Stimulated activated CD4-positive, alpha-beta T cell treated with anti-CD3 and anti-CD28 coated beads, Interleukin-1b, Interleukin-23, amount 100 ng/mL, for 1 hour (primary cell): ENCODE measurements at places on chromosomes 12 and 14.

GRCh38 chr12:73277971-73278370 lies 1005.8 kb downstream of the TRHDE start:
- DNase-seq: no peak

DNA sequence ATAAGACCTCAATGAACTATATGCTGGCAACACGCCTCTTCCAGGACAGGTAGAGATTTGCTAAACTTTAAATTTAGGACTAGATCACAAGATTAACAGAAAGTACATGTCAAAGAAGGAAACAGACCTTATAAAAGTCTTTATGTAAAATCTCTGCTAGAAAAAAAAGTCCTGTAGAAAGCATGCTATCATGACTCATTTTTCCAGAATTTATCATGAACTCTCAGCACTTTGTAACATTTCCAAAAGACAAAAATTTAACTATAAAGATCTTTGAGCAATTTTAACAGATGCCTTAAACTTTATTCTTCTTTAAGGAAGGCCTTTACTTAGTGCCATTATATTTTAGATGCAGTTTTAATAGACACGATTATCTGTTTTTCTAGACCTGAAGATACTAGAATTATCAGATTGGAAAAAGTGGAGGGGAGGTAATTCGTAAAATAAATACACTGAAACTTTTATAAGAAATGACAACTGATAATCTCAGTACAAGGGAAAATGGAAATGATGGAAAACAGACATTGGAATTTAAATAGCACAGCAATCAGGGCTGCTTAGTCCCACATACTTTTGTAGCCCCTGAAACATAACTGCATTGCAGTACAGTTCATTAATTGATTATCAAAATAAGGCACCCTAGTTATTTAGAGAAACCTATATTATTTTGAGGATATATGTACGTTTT lies 92.0 kb downstream of the TTLL5 start:
- no peak for DNase-seq

GRCh38 chr12:126160912-126161311 lies 1095.7 kb downstream of the AACS start:
- DNase-seq: no peak

- DNase-seq: no peak
Measured at GRCh38 chr12:19953734-19954133, 414.6 kb upstream of the PDE3A start.

GRCh38 chr14:56751471-56751870 lies 58.8 kb downstream of the OTX2 start:
- no peak for DNase-seq

GRCh38 chr14:95420060-95420459 lies 96.4 kb downstream of the SYNE3 start:
- DNase-seq: no peak

DNA sequence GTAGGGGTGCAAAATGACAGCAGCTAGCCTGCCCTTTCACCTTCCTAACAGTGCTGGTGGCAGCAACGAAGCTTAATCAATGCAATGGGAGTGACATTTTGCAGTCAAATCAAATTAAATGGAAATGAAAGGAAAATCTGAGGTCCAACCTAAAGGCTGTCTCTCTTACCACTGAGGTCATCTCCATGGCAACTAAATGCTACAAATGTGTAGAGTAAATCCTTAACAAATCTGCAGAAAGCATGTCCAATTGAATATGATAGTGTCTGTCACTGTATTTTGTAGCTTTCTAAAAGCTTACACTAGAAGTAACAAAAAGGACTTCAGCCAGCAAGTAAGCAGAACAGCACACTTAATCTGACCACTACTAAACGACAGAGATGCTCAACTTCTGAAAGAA lies 488.8 kb downstream of the BCAT1 start:
- DNase-seq: no peak

- no peak for DNase-seq
Measured at GRCh38 chr12:6753772-6754356, 923 bp upstream of the MLF2 start.

DNA sequence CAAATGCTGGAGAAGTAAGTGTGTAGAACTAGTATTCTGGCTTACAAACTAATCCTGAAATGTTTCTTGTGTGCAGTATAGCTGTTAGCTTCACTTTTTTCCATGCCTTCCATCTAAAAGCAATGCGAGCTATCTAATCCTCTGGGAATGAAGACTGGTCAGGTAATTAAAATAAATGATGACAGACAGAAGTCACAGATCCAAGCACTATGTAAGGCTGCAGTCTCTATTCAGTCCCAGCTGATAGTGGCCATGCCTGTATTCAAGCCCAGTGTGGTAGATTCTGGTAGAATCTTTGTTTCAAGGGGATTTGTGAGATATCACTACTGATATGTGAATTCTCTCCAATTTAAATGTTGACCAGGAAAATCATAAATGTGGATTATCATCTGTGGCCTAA lies 637.2 kb downstream of the TMTC2 start:
- DNase-seq: no peak

DNA sequence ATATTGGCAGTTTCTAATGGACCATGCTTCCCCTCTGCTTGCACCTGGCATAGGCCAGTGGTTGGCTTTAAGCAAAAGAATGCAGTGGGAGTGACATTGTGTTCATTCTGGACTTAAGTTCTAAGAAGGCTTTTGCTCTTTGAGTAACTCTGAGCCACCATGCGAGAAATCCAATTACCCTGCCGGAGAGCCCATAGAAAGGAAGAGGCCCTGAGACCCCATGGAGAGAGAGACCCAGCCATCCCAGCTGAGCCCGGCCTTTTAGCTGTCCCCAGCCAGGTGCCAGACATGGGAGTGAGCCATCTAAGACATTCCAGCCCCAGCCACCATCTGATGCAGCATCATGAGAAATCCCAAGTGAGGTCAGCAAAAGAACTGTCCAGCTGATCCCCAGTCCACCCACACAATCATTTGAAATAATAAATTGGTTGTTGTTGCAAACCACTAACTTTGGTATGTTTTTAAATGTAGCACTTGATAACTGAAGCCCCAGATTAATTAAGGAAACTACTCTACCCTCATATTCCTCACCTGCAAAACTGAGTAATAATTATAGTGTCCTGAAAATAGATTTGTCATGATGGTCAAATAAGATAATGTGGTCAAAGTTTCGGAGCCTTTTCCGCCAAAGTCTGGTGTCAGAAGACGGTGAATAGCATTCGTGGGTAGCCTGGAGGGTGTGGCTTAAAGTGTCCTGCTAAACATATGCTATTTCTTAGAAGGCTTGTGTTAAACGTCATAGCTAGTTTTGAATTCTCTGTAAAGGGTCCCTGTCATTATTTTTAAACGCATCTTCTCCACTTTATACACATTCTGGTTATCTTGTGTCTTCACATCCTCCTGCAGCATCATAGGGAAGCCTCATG lies 166.6 kb upstream of the PELI2 start:
- DNase-seq: no peak

GRCh38 chr12:84502907-84503787 lies 409.5 kb downstream of the SLC6A15 start:
- no peak for DNase-seq

- no peak for DNase-seq
Measured at GRCh38 chr12:94790370-94790769, 140.0 kb upstream of the TMCC3 start.

DNA sequence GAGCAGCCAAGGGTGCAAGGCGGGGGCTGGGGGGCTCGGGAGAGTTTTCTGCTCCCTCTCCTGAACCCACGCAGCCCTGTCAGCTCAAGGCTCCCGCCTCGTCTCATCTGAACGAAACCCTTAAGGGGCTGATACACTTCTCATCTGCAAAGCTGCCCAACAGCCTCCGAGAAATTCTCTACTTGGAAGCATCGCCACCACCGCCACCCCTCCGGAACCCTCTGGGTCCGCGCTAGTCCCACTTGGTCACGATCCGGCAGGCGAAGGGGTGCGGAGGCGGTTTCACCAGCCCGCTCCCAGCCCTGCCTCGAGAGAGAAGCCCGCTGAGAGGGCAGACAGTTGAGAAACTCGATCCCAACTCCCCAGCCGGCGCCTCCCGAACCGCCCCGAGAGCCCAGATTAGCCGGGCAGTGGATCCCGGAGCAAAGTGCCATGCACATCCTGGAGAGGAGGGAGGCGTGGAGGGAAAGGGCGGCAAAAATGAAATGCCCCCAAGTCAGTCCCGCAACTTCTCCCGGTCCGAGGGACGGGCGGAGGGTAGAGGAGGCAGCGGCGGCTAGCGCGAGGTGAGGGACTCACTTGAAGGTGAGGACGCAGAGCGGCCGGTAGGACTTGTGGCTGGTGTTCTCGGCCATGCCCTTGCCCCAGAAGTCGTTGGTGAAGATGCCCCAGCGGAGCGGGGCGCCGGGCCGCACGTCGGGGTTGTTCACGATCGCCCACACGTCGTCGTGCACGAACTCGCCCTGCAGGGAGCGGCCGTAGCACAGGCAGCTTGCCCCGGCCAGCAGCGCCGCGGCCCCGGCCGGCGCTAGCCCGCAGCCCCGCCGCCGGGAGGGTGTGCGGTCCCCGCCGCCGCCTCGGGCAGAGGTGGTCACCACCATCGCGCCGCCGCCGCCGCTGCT lies 620 bp downstream of the TMTC1 start:
- DNase-seq: no peak

GRCh38 chr14:94682736-94683135 lies 70.5 kb downstream of the SERPINA3 start:
- DNase-seq: no peak

- no peak for DNase-seq
Measured at GRCh38 chr12:32451816-32452215, 52.5 kb downstream of the FGD4 start.

GRCh38 chr12:88501972-88502938 lies 78.0 kb downstream of the KITLG start:
- no peak for DNase-seq

- no peak for DNase-seq
Measured at GRCh38 chr12:68899251-68899771, 33.7 kb downstream of the CPM start.

DNA sequence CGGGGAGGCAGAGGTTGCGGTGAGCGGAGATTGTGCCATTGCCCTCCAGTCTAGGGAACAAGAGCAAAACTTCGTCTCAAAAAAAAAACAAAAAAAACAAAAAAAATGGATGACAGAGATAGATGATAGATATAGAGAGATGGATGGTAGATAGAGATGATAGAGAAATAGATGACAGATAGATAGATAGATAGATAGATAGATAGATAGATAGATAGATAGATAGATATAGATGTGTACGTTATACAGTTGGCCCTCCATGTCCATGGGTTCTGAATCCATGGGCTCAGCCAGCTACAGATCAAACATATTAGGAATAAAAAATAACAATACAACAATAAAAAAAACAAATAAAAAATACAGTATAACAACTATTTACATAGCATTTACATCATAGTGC lies 12.8 kb upstream of the SLC25A3 start:
- DNase-seq: no peak

GRCh38 chr14:88614218-88614907 lies 51.5 kb downstream of the ZC3H14 start:
- no peak for DNase-seq

DNA sequence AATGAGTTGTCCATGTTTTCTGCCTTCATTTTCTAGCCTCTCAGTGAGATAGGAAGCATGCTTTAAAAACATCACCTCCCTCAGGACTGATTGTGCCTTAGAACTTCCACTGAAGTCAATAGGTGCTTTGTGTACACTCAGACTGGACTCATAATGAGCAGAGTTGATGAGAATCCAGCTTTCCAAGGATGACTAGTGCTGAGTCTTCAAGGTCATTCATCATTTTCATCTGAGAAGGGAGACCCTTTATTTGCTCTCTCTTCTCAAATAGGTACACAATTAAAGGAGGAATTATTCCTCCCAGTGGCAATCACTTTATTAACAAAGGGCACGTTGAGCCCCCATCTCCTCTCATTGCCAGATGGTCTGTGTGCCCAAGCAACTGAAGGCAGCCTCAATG lies 210.9 kb upstream of the PRKD1 start:
- no peak for DNase-seq

- no peak for DNase-seq
Measured at GRCh38 chr12:10739157-10740118, 16.3 kb upstream of the YBX3 start.

DNA sequence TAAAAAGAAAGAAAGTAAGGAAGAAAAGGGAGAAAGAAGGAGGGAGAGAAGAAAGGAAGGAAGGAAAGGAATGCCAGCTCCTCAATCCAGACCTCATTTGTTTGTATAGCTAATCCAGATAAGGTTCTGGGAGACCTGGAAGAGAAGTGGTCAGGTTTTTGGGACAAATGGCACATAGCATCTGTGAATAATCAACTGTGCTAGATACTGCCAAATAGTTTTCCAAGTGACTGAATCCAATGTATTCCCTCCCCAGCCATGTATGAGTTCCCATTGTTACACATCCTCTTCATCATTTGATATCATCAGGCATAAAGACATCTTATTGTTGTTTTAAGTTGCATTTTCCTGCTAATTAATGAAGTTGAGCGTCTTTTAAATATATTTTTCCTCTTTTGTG lies 18.6 kb upstream of the PTGR2 start:
- DNase-seq: no peak

GRCh38 chr12:24664161-24664880 lies 284.6 kb downstream of the BCAT1 start:
- DNase-seq: no peak

GRCh38 chr14:68741839-68742470 lies 50.9 kb downstream of the ZFP36L1 start:
- no peak for DNase-seq

DNA sequence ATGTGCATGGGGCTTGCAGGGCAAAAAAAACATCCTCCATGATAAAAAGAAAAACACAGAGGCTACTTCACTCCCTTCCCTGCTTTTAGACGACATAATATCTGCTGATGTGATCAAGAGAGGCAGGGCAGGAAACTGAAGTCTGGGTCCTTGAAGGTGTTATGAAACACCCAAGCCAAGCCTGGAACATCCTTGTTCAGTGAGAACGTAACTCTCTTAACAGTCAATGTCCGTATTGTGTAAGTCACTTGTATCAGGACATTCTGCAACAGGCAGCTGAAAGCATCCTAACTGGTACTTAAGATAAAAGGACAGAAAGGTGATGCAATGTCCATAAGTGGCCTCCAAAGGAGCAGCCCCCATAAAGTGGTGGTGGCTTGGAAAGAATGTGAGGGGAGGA lies 20.0 kb downstream of the KCNK10 start:
- no peak for DNase-seq

DNA sequence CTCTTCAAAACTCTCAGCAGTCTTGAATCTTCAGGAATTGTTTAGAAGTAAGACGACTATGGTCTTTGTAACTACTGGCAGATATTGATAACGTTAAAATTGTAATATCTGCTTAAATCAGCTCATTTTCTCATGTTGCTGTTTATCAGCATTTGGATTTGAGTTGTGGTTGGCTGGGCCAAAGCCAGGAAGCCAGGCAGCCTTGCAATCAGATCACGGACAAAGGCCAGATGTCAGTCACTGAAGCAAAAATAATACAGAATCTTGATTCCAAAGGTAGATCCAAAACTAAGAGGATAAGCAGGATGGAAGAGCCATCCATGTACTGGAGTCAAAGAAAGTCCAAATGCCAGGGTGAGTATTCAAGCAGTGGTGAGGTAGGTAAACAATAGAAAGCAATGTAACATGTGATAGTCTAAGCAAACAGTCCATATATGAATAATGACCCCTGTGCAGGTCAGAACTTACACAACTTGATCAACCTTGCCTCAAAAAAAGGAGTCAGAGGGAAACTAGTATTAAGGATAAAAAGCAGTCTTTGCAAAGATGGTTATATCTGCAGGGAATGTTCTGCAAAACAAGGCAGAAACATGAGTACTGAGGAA lies 95.8 kb upstream of the RAP1B start:
- DNase-seq: no peak

- DNase-seq: no peak
Measured at GRCh38 chr14:103123634-103124500, 606 bp downstream of the TNFAIP2 start.

GRCh38 chr12:108622921-108623514 lies 10.7 kb downstream of the SELPLG start:
- no peak for DNase-seq
